Spinal cord (tissue), 10 donors: ENCODE measurements at places on chromosomes 11 and 22. TPM values are rescaled to one million over a fixed set of nuclear protein-coding genes. Genes with fewer than 3 reads are reported as not detected.

DNA sequence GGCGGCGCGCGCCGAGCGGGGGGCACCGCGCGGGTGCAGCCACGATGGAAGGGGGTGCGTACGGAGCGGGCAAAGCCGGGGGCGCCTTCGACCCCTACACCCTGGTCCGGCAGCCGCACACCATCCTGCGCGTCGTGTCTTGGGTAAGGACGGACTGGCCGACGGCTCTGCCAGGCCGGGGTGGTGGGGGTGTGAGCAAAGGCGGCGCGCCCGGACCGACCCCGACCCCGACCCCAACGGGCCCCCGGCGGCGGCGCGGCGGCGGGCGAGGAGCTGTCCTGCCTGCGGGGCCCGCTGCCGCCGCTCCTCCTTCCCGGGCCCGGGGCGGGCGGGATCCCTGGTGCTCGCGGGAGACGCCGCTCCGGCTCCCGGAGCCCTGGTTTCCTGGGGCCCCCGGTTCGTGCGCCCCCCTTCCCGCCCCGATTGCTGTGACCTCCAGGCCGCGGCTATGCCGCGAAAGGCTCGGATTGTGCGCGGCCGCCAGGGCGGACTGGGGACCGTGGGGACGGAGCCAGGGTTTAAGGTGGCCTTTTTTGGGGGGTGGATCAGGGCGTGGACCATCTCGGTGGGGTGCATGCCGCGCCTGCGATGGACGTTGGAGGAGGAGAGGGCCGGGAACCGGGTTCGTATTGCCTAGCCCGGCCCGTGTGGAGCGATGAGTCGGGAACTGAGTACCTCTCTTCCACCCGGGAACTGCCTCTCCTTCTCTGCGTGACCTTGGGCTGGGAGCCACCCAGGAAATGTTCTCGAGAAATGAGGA lies at the start of gene SYNGR1:
Gene SYNGR1 (plus strand): TSS at position 25 of the 760 bp plus-strand sequence. CDS start 20 bp downstream, at position 45.
- peak; percentile 43 for DNase-seq

DNA sequence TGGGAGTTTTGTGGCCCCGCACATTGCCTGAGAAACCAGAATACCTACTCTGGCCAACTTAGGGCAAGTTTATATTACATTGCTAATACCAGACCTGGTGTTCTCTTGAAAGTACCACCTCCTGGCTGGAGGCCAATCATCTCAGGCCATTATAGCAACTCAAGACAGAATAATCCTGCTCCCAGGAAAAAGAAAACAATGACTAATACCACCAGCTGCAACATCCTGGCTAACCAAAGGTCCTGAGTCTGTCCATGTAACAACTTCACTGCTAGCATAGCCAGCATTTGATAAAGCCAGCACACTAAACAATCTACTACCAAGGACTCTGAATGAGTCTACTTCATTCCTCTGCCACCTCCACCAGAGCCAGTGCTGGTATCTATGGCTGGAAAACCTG lies 1298.7 kb upstream of the CNTN5 start:
- DNase-seq = no peak

The A4GALT gene
- polyA plus RNA-seq = 4.5 TPM

DNA sequence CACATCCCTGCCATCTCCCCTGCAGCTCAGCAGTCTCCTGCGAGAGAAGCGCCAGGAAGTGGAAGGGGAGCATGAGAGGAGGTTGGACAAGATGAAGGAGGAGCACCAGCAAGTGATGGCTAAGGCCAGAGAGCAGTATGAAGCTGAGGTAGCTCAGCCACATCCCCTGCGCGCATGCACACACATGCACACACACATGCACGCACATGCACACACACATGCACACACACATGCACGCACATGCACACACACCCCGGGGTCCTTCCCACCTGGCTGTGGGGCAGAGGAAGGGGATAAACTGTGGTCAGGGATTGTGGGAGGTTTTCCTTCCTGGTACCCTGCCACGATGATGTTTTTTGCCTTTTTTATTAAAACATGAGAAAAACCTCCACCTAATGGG lies 65.3 kb downstream of the CEP164 start:
- DNase-seq = no peak

GRCh38 chr11:34223907-34224306 lies 118.5 kb downstream of the NAT10 start:
- no peak for DNase-seq

DNA sequence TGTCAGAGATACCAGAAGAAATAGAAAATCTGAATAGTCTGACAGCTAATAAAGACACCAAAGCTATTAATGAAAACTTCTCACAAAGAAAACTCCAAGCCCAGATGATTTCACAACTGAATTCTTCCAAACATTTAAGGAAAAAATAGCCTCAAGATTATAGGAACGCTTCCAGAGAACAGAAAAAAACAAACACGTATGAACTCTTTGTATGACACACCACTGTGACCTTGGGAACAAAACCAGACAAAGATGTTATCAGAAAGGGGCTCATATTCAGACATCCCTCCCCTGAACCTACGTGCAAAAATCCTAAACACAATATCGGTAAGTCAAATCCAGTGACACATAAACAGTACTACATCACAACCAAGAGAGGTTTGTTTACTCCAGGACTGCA lies 23.5 kb downstream of the CERK start:
- DNase-seq = no peak

- no peak for DNase-seq
Observed at GRCh38 chr11:1435820-1436467, 46.2 kb downstream of the BRSK2 start.

DNA sequence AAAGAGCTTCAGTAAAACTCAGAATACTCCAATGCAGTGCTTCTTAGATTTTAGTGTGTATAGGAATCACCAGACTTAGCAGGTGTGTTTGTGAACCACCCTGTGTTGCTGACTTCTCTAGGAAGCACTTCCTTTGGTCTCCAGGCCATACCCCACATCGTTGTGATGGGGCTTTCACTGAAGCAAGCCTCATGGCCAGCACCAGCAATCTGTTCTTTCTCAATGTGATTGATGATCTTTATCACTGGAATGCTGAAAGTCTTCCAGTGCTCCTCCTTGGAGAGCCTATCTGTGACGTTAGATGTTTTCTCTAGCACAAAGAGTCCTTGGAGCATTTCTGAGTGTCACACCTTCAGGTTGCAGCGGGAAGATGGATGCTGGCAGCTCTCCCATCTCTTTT lies 280.5 kb downstream of the DDX10 start:
- no peak for DNase-seq

GRCh38 chr11:114358716-114359115 lies 41.6 kb downstream of the C11orf71 start:
- no peak for DNase-seq

DNA sequence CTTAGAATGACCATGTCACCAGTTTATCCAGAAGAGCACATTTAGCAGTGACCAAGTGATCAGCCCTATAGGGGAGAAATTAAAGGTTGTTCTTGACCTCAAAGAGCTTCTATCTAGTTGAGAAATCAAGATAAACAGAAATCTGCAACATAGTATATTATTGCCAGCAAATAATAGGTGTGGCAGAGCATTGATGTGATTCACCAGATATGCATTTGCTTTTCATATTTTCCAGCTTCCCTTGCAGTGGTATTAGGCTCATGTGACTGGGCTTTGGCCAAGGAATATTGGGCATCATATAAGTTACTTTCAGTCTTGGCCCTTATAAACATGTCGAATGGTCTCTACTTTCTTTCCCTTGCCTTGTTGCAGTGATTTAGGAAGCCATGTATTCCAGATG lies 34.5 kb downstream of the COMMD9 start:
- DNase-seq = no peak

The CCDC116 gene
- 0.63 TPM for polyA plus RNA-seq

DNA sequence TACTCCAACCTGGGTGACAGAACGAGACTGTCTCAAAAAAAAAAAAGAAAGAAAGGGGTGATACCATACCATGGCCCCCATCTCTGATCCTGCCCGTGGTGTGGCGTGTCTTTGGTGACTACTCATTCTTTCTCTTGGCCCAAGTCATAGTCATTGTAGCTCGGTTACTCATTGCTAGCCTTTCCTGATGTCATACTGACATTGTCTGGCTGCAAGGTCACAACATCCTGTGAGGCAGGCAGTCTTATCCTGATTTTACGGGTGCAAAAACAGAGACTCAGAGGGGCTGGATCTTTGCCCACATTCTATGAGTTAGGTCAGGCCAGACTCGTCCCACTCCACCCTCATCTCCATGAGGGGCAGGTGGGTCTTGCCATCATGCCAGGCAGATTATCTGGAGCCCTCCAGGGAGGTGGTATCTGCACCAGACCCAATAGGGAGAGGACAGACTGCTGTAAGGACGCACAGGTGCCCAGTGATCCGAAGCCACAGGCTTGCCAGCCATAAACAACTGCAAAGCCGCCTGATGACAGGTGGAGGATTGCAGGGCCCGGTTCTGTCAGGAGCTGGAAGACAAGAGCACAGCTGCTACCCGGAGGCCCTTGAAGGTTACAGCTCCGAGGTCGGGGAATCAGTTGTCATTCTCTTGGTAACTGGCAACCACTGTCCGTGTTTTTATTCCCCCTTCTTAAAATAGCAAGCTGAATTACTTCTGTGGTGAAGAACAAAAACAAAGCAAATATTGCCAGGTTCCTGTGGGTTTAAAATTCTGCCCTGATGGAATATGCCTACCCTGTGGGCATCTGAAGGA lies 13.8 kb downstream of the TOM1 start:
- DNase-seq = no peak

The GNG3 gene
- 288 TPM for polyA plus RNA-seq

The HTR3B gene
- 0.13 TPM for polyA plus RNA-seq

DNA sequence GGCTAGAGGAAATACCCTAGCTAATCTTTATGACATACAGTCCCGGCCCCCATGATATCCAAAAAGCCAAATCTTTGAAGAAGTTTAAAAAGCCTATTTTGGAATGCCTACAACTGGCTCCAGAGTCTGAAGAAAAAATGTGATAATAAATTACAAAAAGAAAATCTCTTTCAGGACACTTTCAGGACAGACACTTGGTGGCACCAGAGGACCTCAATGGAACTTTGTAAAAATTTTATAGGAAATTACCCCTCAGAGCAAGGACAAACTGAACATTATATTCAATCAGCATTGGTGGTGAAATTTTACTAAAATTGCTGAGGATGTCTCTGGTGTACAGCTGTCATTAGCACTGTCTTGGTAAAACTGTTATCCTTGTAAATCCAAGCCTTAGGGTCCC lies 81.0 kb downstream of the CCDC73 start:
- no peak for DNase-seq

The ABCC8 gene
- 24.1 TPM for polyA plus RNA-seq

GRCh38 chr11:70397983-70398833 lies at the start of gene CTTN:
Gene CTTN (plus strand): TSS chr11:70398529. CDS start chr11:70407298, 8,769 bp downstream.
- DNase-seq = peak; percentile 77

DNA sequence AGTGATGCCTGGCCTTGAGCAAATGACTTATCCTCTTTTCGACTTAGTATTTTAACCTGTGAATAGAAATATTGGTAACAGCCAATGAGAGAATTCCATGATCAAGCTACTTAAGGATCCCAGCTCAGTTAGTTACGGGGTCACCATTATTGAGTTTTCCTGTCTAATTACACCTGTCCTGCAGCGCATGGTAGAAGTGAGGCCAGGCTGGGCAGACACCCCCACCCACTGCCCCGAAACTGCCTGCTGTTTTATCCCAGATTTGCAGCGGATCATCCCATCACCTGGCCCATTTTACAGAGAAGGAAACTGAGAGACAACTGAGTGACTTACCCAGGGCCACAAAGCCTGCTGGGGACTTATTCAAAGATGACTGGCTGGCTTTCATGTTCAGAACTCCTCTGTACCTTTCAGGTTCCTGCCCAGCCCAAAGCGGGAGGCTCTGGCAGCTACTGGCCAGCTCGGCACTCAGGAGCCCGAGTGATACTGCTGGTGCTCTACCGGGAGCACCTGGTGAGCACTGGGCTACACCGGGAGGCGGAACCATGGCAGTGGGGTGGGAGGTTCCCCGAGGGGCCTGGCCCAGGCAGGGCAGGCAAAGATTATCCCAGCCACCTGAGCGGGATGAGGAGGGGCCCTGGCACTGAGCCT lies 1.4 kb downstream of the MUS81 start:
- peak; percentile 3 for DNase-seq

DNA sequence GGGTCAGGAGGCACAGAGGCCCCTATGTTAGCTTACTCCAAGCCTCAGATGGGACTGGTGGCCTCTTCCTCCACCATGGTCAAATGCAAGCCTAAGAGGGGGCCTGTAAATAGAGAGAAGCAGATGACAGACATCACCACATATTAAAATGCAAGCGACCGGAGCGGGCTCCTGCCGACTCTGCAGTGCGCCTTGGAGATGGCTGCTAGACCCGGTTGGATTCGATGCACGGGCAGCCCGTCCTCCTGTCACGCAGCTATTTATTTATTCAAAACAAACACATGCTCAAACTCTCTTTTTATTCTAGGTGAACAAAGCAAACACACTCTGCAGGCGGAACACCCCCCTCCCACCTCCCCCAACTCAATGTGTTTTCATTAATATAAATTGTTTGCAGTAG lies 208.0 kb downstream of the DSCAML1 start:
- DNase-seq = no peak

GRCh38 chr11:24890426-24890825 lies 393.6 kb downstream of the LUZP2 start:
- DNase-seq = no peak

- DNase-seq = no peak
Observed at GRCh38 chr22:37154925-37155712, 5.4 kb upstream of the IL2RB start.

DNA sequence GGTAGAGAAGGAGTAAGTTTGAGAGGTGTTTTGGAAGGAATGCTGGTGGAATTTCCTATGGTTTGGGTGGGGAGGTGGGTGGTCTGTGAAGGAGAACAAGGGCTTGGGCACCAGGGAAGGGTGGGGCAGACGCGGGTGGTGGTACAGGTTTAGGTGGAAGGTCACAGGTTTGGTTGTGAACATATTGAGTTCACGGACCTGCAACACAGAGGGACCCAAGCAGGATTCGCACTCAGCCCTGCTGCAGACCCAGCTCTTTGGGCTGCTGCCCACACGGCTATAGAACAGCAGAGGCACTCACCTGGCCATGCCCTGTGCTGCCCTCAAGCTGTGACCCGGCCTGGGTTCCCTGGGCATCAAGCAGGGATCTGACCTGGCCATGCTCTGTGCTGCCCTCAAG lies 33.5 kb upstream of the EMID1 start:
- DNase-seq = no peak

DNA sequence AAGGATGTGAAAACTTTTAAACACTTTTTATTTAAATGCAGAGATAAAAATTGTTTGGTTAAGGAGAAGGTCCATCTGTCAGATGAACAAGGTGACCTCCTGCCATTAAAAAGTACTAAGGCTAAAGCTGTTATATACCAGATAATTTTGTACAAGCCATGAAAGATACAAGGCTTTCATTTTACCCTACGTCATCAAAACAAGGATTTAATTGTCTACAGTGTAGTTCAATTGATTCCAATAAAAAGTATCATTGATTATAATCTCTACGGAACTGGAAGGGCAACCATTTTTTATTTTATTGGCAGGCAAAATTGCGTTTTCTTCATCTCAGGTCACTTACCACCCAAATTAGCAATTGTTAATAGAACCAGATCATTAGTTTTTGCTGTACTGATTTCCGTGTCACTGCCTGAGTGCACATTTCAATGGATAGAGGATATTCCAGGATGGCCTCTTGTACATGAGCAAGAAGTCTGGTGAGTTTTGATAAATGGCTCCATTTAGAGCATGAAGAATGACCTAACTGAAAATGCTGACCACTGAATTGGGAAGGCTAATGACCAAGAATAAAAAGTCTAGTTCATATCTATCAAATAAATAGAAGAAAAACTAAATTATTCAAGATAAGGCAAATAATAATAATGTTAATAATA lies 564.9 kb downstream of the JRKL start:
- DNase-seq = no peak

- DNase-seq = peak; percentile 47
Observed at GRCh38 chr11:125165111-125165842, 726 bp downstream of the PKNOX2 start.

The SLC29A2 gene
- polyA plus RNA-seq = 9.1 TPM

The TYR gene
- not detected for polyA plus RNA-seq

- no peak for DNase-seq
Observed at GRCh38 chr22:38066381-38067027, 9.3 kb downstream of the PICK1 start.

The PTGDR2 gene
- polyA plus RNA-seq = 3.2 TPM
